ENCODE measurements at places on chromosomes 7 and 10.

GRCh38 chr10:18474118-18474455, 177.3 kb downstream of the NSUN6 start:
- no peak for DNase-seq

- DNase-seq: peak; percentile 48
These were observed 200.2 kb upstream of the SEMA3E start for GRCh38 chr7:83849131-83849530.

DNA sequence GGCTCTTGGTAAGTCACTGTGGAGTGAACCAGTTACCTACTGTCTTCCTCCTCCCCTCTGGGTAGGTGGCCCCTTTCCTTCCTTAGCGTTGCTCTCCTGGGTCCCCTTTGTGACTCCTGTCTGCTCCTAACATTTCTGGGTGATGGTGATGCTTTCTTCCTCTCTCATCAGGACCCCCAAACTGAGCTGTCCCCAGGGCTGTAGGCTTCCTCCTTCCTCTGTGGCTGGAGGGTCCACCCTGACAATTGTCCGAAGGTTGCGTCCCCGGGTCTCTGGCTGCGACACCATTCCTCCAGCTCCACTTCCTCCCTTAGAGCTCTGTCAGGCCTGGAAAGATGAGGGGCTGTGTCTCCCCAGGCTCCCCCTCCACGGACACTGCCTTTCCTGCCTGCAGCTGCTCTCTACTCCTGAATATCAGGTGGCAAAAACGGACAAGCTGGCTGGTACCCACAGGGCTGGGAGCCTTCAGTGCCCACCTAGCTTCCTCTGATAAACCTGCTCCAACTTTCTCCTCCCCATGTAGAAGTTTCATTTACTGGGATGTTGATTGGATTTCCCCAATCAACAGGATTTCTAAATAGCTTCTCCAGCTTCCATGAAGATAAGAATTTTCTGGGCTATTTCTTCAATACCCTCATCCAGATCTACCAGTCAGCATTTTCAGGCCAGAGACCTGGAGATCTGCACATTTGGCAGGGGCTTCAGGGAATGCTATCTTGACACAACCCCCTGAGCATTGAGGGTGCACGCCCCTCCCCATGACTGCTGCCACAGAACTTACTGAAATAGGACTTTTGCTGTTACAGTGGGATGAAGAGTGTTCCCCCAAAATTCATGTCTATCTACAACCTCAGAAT, 506.5 kb downstream of the TCERG1L start:
- no peak for DNase-seq

- DNase-seq: no peak
These were observed 63.1 kb upstream of the DUSP5 start for GRCh38 chr10:110434489-110435096.

GRCh38 chr7:1886361-1887064, 216.4 kb downstream of the ELFN1 start:
- no peak for DNase-seq

DNA sequence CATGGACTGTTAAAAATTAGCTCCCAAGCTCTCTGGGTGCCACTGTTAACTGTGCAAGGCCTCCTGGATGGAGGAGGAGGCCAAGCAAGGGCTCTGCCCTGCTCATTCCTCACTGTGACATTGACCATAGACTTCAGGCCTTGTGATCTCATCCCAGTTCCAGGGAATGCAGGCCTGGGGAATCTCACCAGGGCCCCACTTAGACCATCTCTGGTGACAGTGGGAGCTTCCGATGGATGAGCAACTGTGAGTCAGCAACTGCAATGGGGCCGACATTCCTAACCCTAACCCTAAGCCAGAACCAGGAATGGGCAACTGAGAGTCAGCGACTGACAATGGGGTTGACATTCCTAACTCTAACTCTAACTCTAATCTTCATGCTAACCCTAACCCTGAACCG, 50.4 kb upstream of the MSMB start:
- peak; percentile 32 for DNase-seq

GRCh38 chr10:132726194-132726593, 59.8 kb downstream of the NKX6-2 start:
- DNase-seq: no peak

GRCh38 chr10:48671914-48672595, 12.6 kb upstream of the WDFY4 start:
- no peak for DNase-seq

- DNase-seq: no peak
These were observed 9.3 kb upstream of the UNCX start for GRCh38 chr7:1223196-1223981.

GRCh38 chr10:121734589-121735045, 136.4 kb upstream of the FGFR2 start:
- peak; percentile 53 for DNase-seq

GRCh38 chr7:22578007-22578733, 78.2 kb upstream of the STEAP1B start:
- no peak for DNase-seq

- no peak for DNase-seq
These were observed 18.8 kb downstream of the FRMPD2 start for GRCh38 chr10:48255722-48256121.

- peak; percentile 90 for DNase-seq
These were observed 99.6 kb downstream of the SVIL start for GRCh38 chr10:29535012-29535777.

DNA sequence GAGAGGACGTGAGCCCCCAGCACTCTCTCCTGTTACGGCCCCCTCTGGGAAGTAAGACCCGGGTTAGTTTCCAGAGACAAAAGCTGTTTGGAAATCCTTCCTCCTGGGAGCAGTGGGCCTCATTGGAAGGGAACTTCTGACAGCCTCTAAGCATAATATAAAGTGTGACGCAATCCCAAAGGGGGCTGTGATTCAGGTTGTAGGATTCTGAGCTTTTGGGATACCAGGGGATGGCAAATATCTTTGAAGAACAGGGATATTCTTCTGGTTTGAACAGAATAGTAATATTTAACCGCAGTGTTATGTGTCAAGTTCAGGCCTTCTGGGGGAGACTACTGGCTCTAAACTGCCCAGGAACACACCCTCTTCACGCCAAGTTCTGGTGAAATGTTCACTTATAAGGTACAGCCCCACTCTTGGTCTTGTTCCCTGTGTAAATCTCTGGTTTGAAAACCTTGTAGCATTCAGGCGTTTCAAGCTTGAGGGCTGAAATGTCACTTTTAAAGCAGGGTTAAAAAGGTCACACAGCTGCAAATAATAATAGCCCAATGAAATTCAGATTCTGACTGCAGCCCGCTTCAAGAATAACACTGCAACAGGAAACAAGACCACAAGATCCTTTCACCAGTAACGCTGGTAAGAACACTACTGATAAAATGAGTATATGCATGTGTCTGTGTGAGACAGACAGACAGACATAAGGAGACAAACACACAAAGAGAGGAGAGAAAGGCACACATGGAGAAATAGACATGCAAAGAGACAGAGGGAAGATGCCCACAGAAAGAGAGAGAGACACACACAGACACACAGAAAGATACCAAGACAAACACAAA, 69.0 kb downstream of the CREB5 start:
- no peak for DNase-seq

- DNase-seq: no peak
These were observed 219.4 kb downstream of the SEMA3E start for GRCh38 chr7:83429493-83429892.

DNA sequence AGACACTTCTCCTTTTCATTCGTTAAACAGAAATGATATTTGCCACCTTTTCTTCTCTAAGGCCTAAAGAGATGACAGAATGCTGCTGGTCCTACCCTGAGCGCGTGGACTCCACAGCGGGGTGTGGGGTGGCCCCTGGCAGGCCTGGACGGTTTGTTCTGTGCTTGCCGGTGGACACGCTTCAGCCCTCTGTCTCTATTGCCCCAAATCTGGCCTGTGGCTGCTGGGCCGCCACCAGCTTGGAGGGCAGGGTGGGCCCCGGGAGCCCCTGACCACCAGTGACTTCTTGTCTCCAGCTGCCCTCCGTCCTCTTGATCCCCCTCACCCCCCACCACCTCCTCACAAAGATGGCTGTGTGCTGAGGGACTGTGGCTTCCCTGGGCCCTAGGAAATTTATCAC, 5.7 kb downstream of the CHST3 start:
- DNase-seq: no peak

- no peak for DNase-seq
These were observed 15.5 kb upstream of the DNAJB12 start for GRCh38 chr10:72370201-72370722.

DNA sequence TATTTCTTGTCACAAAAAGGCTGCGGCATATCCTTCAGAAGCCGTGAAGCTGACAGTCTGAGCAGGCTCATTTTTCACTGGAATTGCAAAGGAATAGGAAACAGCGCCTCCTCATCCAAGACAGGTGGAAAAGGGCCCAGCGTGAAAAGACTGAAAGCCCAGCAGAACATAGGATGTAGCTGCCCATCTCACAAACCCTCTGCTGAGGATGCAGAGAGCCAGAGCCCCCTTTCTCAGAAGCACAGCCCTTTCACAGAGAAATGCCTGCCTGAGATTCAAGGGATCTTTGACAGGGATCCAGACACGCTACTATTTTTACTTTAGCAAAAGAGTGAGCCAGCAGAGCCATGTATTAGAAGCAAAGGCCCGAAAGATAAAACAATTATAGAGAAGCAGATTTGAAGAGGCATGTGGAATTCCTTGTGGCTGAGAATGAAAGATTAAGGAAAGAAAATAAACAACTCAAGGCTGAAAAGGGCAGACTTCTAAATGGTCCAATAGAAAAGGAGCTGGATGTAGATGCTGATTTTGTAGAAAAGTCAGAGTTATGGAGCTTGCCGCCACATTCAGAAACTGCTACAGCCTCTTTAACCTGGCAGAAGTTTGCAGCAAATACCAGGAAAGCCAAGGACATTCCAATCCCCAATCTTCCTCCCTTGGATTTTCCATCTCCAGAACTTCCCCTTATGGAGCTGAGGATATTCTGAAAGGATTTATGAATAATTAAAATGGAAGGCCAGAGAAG, 36.9 kb downstream of the GDI2 start:
- peak; percentile 7 for DNase-seq

DNA sequence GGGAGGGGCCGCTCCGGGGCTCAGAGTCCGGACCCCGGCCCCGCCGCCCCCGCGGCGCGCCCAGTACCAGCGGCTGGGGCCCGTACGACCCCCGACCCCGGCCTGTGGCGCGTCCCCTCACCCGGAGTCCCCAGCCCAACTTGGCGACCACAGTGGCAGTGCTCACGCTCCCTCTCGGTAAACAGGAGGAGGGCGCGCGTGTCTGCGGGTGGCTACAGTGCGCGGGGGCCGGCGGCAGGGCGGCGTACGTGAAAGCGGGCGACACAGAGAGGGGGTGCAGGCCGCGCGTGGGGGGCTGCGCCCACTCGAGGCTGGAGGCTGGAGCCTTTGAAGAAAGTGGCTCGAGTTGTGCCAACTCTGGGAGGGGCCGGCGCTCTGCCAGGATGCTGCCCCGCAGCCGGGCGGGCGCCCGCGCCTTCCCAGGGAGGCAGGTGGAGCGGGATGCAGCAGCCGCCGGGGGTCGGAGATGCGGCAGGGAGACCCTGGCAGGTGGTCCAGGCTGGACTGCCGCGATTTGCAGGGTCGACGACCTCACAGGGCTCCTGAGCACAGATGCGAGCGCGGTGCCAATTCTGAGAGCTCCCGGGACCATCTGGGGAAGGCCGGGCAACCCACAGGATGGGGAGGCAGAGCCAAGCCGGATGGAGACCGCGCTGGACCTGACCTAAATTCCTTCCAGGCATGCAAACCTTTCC, 655 bp downstream of the PTPRE start:
- peak; percentile 76 for DNase-seq
